ENCODE measurements at places on chromosomes 6 and 20.

DNA sequence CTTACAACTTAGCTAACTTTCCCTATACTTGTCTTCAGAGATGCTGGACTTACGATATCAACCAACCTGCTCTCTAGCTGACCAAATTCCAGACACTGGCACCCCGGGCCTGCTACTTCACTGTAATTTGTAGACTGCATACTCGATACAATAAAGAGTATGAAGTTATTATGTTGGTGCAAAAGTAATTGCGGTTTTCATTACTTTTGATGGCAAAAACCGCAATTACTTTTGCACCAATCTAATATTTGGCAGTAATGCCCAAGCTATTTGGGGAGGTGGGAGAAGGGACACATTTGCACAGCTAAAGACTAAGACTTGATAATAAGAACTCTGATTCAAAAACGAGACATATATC lies 34.9 kb upstream of the ARHGAP18 start:
- no peak for DNase-seq

- no peak for DNase-seq
These were observed 75.1 kb upstream of the SCGN start for GRCh38 chr6:25576919-25577318.

- DNase-seq: no peak
These were observed 59.2 kb downstream of the BMP7 start for GRCh38 chr20:57207251-57207650.

DNA sequence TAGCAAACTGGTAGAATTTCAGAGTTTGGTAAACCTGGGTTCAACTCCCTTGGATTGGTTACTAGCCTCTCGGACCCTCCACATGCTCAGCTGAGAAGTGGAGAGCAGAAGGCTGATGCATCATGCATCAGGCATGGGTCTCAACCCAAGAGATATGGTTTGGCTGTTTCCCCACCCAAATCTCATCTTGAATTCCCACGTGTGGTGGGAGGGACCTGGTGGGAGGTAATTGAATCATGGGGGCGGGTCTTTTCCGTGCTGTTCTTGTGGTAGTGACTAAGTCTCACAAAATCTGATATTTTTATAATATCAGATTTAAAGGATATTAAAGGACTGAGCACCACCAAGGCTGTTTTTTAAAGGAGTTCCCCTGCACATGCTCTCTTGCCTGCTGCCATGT lies 75.1 kb downstream of the PPP1R3G start:
- no peak for DNase-seq

DNA sequence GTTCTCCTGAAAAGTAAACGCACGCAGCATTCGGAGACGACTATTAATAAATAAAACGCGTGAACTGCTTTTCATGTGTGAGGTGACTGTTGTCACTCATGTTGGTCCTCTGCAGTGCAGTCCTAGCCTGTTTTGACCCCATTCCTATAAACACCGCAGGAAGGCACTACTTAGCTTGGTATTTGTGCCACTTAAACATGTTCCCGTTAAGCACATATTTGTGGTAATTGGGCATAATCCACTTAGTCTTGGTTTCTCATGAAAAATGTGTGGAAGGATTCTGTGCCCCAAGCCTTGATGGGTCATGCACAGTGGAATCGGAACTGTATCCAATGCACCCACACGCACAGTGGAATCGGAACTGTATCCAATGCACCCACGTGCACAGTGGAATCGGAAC lies 313.9 kb downstream of the THBS2 start:
- DNase-seq: no peak

- peak; percentile 71 for DNase-seq
These were observed 11.8 kb downstream of the CST7 start for GRCh38 chr20:24960861-24961260.

DNA sequence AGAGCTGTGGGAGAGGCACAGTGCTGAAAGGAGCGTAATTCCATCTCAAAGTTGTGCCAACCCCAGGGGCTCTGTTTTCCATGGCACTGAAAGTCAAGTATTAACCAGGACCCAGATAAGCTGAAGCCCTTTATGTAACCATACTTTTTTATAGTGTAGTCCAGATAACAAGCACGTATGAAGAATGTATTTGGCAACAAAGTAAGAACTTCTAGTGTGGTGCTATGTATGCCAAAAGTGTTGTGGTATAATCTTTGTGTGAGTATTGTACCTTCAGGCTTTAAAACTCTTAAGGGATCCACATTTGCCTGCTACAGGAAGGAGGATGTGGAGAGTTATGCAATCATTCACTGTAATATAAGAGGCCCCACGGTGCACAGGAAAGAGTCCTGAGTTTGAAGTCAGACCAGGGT lies 129.4 kb downstream of the IBTK start:
- no peak for DNase-seq

- no peak for DNase-seq
These were observed 9.3 kb upstream of the ID1 start for GRCh38 chr20:31595654-31596411.

- DNase-seq: no peak
These were observed 14.7 kb upstream of the TAF4 start for GRCh38 chr20:62080249-62080990.

- DNase-seq: no peak
These were observed 32.0 kb downstream of the GNAS-AS1 start for GRCh38 chr20:58818586-58819285.

DNA sequence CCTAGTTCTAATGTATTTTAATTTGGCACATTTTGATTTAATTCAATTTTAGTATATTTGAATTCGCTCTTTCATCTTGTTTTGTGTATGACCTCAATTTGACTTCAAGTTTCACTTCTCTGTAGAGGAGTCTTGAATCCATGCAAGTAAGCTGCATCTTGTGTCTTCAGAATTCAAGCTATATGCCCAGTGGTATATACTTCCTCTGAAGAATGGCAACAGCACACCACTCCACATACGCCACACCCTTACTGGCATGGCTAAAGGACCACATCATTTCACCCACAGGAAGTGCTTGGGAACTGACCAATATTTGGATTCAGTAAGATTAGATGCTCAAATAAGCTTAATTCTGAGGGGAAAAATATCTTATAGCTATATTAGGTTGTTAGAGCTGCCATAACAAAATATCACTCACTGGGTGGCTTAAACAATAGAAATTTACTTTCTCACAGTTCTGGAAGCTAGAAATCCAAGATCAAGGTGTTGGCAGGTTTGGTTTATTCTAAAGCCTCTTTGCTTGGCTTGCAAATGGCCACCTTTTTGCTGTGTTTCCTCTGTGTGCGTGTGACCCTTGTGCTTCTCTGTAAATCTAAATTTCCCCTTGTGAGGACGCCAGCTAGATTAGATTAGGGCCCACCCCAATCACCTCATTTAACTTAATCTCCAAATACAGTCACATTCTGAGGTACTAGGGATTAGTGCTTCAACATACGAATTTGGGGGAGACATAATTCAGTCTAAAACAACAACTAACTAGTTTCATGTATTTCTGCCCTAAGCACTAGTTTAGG lies 2.8 kb upstream of the ASF1A start:
- peak; percentile 27 for DNase-seq

DNA sequence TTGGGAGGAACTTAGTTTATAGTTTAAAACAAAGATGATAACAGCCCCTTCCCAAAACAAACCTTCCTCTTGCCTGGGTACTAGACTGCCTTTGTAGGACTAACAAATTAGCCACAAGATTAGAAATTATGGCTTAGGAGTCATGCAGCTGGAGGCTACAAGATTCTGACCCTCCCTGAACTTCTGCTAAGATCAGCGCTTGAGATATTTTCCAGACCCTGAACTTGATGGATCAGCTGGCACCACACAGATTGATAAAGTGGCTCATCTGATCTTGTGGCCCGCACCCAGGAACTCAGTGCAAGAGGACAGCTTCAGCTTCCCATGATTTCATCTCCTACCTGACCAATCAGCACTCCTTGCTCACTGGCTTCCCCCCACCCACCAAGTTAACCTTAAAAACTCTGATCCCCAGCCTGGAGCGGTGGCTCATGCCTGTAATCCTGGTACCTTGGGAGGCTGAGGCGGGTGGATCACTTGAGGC lies 5.9 kb upstream of the SERINC3 start:
- DNase-seq: no peak

DNA sequence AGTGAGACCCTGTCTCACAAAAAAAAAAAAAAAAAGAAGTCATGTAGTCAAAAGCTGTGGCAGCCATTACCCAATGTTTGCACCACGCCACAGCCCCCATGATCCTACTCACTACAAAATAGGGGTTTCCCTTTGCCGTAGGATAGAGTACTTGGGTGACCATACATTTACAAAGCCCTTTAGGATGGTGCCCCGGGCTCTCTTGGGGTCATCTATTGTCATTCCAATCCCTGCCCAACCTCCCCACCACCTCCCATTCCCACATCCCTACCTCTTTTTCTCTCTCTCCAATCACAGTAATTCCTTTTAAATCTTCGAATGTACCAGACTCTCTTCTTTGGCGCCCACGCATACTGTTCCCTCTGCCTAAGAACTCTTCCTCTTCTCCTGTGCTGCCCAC lies 74.6 kb downstream of the KIAA0319 start:
- DNase-seq: no peak

- no peak for DNase-seq
These were observed 49.6 kb downstream of the DCBLD1 start for GRCh38 chr6:117531809-117532725.
